Endothelial cell of umbilical vein (primary cell): ENCODE measurements at places on chromosomes 2 and 18.
A peak's percentile ranks its signal among the peaks of the same experiment; 100 is the strongest.

GRCh38 chr2:37869771-37870170 is 55.3 kb upstream of the RMDN2 start:
- H3K27ac ChIP-seq = no peak overlapping the region
- H3K4me3 ChIP-seq = no peak overlapping the region
- H3K4me1 ChIP-seq = peaks cover 9% of the 10 kb centered on the region

DNA sequence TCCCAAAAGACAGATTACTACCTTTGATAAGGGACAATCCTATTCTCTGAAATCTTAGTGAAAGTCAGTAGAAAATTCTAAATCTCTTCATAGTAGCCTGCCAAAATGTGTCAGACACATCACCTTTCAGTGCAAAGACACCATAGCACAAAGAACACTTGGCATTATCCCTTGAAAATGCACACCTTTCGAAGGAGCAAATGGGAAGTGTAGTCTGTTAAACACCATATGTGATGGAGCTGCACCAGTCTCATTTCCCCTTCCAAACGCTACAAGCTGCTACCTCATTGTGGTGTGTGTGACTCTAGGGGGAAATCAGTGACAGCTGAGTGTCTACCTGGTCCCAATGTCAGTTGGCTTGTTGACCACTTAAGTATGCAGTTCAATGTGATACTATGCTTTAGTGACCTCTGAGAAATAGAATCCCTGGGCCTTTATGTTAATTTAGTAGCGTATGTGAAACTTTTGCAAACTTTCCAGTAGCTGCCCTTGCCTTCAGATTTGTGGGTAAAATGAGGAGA is 551.7 kb downstream of the ARHGAP15 start:
- no peak overlapping the region for H3K27ac ChIP-seq
- H3K36me3 ChIP-seq = no peaks in the 10 kb centered on the region
- no peaks in the 10 kb centered on the region for H3K27me3 ChIP-seq

- no peak overlapping the region for H3K4me3 ChIP-seq
- peak; percentile 52 for DNase-seq
- H3K27me3 ChIP-seq = no peaks in the 10 kb centered on the region
- peaks cover 31% of the 10 kb centered on the region for H3K4me1 ChIP-seq
Observed at GRCh38 chr2:15733867-15734673, 142.4 kb downstream of the DDX1 start.

- no peak overlapping the region for H3K27ac ChIP-seq
- no peaks in the 10 kb centered on the region for H3K36me3 ChIP-seq
- H3K4me1 ChIP-seq = no peaks in the 10 kb centered on the region
- H3K27me3 ChIP-seq = no peaks in the 10 kb centered on the region
- no peak for DNase-seq
Observed at GRCh38 chr2:53036196-53036595, 731.4 kb upstream of the CHAC2 start.

GRCh38 chr2:42135381-42136312 is 33.5 kb upstream of the EML4 start:
- no peak for DNase-seq
- H3K27me3 ChIP-seq = no peaks in the 10 kb centered on the region
- no peaks in the 10 kb centered on the region for H3K36me3 ChIP-seq

DNA sequence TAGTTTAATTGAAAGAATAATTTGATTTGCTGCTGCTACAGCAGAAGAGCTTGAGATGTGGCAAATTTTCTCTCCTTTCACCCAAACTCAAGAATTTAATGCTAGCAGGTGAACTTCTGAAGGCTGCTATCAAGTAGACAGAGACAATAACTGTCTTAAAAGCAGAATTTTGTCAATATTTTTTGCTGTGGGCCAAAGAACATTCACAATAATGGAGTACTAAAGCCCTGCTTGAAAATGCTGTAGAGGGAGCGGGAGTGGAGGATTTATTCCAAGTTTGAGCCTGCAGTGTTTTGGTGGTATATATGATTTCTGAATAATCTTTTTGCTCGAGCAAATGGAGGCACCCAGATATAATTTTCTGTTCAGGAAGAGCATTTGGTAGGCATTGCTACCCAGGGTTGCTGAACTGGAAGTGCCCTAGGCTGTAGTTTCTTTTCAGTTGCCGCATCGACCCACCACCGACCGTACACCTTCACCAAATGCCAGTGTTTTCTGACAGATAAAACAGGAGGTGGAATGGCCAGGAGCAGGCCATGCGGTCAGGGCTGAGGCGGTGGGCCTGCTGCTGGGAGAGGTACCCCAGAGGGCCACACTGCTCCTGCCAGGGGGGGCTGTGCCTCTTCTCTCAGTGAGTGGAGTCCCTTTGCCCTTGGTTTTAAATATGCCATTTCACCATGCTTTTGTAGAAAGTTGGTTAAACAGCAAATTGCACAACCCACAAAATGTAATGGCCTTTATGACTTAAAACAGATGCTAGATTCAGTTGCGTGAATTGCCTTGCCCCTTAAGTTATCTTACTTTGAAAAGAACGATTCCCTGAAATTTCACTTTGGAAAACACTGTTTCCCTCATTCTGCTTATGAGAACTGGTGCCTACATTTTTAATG is 36.4 kb downstream of the TSHZ1 start:
- H3K4me3 ChIP-seq = peak overlapping the region; percentile 79
- peaks cover 24% of the 10 kb centered on the region for H3K4me1 ChIP-seq
- H3K36me3 ChIP-seq = no peaks in the 10 kb centered on the region
- no peaks in the 10 kb centered on the region for H3K27me3 ChIP-seq
- H3K27ac ChIP-seq = peak overlapping the region; percentile 78

- DNase-seq = no peak
- H3K4me1 ChIP-seq = peaks cover 12% of the 10 kb centered on the region
- no peaks in the 10 kb centered on the region for H3K36me3 ChIP-seq
- H3K27me3 ChIP-seq = no peaks in the 10 kb centered on the region
Observed at GRCh38 chr18:23574611-23575308, 11.5 kb downstream of the NPC1 start.

GRCh38 chr2:55311444-55311870 is 42.4 kb upstream of the MTIF2 start:
- peaks cover 28% of the 10 kb centered on the region for H3K4me1 ChIP-seq
- DNase-seq = peak; percentile 7
- no peaks in the 10 kb centered on the region for H3K27me3 ChIP-seq
- peaks cover 11% of the 10 kb centered on the region for H3K36me3 ChIP-seq

- DNase-seq = no peak
- H3K27ac ChIP-seq = no peak overlapping the region
Observed at GRCh38 chr2:63856303-63856603, 14.6 kb downstream of the UGP2 start.

DNA sequence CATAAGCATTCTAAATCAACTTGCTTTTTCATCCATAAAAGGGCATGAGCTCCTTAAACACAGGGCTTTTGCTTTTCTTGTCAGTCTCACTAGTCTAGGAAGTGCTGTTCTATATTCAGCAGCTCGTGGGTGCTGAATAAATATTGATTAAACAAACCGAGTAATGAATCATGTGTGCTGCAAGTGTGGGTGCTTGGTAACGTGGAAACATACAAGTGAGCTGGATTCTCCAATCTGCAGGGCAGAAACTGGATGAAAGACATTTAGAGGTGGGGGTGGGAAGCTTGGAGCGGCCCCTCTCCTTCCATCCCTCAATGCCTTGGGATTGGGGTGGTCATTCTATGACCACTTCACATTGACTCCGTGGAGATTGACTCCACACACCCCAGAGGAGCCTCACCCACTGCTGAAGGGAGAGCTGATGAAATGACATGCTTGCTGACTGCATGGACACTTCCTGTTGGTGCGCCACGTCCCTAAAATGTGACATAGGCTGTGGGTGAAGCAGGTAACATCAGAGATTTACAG is 114.6 kb downstream of the DOCK10 start:
- no peaks in the 10 kb centered on the region for H3K36me3 ChIP-seq
- peaks cover 34% of the 10 kb centered on the region for H3K4me1 ChIP-seq
- H3K4me3 ChIP-seq = no peak overlapping the region
- H3K27me3 ChIP-seq = no peaks in the 10 kb centered on the region

- H3K4me1 ChIP-seq = no peaks in the 10 kb centered on the region
- H3K27ac ChIP-seq = no peak overlapping the region
- H3K27me3 ChIP-seq = no peaks in the 10 kb centered on the region
- H3K4me3 ChIP-seq = no peak overlapping the region
- DNase-seq = no peak
Observed at GRCh38 chr2:43201497-43201896, 24.9 kb downstream of the ZFP36L2 start.

DNA sequence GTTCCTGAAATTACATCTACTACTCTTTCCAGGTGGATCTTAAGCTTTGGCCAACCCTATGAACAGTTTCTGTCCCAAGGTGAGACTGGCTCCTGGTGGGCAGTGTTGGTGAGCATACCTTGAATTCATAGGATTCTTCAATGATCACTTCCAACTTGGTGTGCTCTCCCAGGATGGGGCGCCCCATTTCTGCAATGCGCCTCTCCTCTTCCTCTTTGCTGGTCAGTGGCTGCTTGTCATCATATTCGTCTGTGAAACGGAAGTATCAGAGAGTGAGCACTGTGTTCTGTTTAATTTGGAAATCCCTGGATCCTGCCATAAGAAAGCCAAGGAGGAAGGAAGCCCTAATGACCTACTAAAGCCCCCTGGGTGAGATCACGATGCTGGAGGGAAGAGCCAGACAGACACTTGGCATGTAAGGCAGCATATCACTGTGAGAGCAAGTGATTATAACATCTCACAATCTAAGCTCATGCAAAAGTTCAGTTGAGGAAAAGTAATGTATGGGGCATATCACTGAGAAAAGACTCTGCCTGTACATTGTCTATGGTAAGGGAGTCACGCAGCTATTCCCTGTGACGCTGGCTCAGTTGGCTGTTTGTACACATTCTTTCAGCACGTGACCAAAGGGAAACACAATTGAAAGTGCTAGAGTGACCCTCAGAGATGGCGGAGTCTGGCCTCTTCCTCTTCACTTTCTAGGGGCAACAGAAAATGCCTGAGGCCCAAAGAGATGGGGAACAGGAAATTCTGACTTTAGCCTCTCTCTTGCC is 287.0 kb downstream of the SLC8A1 start:
- no peaks in the 10 kb centered on the region for H3K36me3 ChIP-seq
- H3K27me3 ChIP-seq = no peaks in the 10 kb centered on the region
- peak; percentile 12 for DNase-seq
- H3K4me1 ChIP-seq = peaks cover 7% of the 10 kb centered on the region

DNA sequence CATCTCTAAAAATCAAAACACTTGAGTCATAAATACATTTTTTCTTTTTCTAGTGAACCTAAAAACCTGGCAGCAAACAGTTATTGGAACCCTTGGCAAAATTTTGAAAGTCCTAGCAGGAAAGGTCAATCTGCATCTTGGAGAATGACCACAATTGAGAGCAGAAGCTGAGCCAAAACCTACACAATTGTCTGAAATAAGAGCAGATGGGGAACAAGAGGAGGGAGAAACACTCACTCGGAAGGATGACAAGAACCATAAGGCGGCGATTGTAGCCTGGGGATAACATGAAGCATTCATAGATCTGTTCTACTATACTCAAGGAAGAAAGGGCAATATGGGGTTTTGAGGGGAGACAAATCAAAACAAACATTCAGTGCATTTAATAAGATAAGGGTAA is 117.0 kb downstream of the CHN1 start:
- H3K4me1 ChIP-seq = no peaks in the 10 kb centered on the region
- no peak overlapping the region for H3K4me3 ChIP-seq
- H3K27me3 ChIP-seq = no peaks in the 10 kb centered on the region
- H3K36me3 ChIP-seq = no peaks in the 10 kb centered on the region

GRCh38 chr18:7779211-7779610 is 212.1 kb downstream of the PTPRM start:
- no peak for DNase-seq
- H3K4me3 ChIP-seq = no peak overlapping the region
- H3K4me1 ChIP-seq = no peaks in the 10 kb centered on the region
- no peaks in the 10 kb centered on the region for H3K27me3 ChIP-seq
- no peaks in the 10 kb centered on the region for H3K36me3 ChIP-seq

DNA sequence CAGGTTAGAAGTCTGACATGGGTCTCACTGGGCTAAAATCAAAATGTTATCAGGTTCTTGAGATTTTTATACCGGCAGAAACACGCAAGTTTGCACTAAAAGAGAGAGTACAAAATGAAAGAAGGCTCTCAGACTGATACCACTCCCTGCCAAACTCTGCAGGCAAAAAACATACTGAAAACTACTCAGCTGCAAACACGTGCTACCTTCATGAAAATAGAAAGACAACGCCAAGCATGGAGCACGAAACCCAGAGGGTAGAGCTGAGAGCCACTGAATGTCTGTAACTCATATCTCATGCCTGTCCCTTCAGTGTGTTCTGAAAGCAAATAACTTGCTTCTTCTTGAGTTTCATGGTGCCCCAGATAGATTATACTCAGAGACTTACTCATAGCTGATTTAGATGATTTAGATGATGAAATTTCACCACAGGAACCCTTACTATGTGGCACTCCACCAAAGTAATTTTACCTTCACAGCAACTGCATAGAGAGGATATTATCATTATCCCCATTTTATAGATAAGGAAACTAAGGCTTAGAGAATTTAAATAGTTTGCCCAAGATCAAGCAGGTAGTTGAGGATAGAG is 313.0 kb upstream of the SLC39A10 start:
- H3K27me3 ChIP-seq = no peaks in the 10 kb centered on the region
- H3K4me1 ChIP-seq = no peaks in the 10 kb centered on the region
- H3K4me3 ChIP-seq = no peak overlapping the region

GRCh38 chr2:181252262-181253148 is 204.7 kb upstream of the ITGA4 start:
- no peak overlapping the region for H3K4me3 ChIP-seq
- no peaks in the 10 kb centered on the region for H3K27me3 ChIP-seq
- no peak overlapping the region for H3K27ac ChIP-seq
- H3K36me3 ChIP-seq = no peaks in the 10 kb centered on the region
- no peaks in the 10 kb centered on the region for H3K4me1 ChIP-seq
- no peak for DNase-seq

DNA sequence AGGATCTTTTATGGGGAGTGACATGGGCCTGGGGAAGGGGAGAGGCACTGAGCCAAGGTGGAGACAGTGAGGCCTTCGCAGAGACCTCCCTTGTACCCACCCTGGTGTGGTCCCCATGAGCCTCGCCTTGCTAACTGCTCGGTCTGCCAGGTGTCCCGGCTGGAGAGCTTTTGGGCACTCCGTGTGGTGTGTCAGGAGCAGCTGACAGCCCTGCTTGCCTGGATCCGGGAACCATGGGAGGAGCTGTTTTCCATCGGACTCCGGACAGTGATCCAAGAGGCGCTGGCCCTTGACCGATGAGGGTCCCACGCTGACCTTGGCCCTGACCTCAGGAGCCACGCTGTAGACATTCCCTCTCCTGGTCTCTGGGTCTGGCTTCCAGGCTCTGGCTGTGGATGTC is 11.5 kb upstream of the SLC4A3 start:
- no peak for DNase-seq
- H3K27me3 ChIP-seq = no peaks in the 10 kb centered on the region
- H3K36me3 ChIP-seq = no peaks in the 10 kb centered on the region
- no peaks in the 10 kb centered on the region for H3K4me1 ChIP-seq
- H3K27ac ChIP-seq = no peak overlapping the region
